ENCODE measurements at places on chromosomes 16 and 17.
A peak's percentile ranks its signal among the peaks of the same experiment; 100 is the strongest.

GRCh38 chr16:25633549-25633948 lies 58.2 kb upstream of the HS3ST4 start:
- no peak for DNase-seq

DNA sequence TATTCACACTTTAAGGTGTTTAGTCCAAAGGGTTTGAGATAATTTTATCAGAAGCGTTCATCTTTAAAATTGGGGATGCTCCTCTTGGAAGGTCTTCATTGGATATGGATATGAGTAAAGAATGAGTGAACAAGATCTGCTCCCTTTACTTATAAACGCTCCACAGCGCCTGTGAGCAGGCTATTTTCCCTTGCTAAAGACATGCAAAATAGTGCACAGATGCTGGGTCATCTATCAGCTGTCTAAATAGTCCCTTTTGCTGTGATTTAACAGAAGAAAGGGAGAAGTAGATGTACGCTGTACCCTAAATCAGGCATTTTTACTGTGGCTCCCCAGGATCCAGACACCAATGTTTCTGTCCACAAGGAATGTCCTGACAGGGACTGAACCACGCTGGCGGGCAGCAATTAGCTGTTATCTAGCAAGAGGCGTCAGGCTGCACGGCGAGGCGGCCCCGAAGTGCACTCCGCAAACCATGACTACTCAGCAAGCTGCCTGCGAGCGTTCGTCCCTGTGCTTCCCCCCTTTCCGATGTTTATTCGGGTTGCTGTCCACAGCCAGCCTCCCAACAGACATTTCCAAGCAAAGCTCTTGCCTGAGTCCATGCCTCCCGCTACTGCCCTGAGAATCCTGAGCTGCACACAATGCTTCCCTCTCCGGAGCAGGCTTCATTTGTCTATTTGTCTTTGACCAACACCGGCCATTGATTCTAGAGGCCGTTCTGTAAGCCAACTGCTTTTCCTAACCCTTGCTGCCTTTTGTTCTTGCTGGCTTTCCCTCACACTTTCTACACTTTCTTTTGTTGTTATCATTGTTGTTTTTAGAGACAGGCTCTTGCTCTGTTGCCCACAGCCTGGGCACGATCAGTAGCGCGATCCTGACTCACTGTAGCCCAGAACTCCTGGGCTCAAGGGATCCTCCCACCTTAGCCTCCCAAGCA lies 55.7 kb upstream of the CNEP1R1 start:
- DNase-seq = no peak

GRCh38 chr16:31393056-31393455 lies at the start of gene ITGAD:
Gene ITGAD, plus strand, starts transcription at chr16:31393335. Its CDS starts 26 bp downstream, at chr16:31393361.
- DNase-seq = no peak

DNA sequence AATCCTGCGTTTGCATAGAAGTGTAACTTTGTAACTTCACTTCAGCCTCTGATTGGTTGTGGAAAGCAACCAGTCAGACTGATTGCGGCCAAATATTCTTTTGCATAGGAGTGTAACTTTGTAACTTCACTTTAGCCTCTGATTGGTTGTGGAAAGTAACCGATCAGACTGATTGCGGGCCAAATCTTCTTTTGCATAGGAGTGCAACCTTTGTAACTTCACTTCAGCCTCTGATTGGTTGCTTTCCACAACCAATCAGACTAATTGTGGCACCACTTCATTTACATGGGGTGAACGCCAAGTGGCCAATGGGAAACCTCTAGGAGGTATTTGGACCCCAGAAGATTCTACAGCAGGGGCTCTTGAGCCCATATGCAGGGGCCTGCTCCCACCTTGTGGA lies 1.8 kb upstream of the TMEM98 start:
- no peak for DNase-seq

- no peak for DNase-seq
These were observed 46.9 kb downstream of the NFATC3 start for GRCh38 chr16:68131813-68132706.

DNA sequence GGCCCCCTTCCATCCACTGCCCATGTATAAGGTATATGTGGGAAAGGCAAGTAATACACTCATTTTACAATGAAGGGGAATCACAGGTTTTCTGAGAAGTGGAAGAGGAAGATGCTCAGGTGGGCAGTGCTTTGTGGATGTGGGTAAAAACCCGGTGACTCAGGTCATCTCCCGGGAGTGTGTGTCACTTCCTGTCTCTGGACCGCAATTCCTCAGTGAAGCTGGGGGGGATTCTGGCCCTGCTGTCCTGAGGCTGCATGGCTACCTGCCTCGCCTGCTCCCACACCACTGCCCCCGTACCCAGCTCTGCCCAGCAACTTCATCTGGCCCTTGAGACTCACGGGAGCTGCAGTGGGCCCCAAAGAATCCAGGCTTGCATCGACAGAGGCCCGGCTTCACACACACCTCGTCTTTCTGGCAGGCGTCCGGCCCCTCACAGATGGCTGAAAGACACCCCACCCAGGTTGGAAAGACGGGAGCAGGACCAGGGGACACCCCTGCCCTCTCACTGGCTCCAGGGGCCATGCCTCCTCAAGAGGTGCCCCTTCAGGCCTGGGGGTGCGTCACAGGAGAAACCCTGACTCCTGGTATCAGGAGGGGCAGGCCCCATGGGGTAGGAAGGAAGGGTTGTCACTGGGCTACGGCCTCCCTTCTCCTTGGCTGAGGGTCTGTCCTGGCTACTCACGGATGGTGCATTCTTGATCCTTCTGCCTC lies 882 bp downstream of the SCARF1 start:
- DNase-seq = peak; percentile 81

- peak; percentile 31 for DNase-seq
These were observed 46.1 kb upstream of the KCNJ2 start for GRCh38 chr17:70123193-70123592.

DNA sequence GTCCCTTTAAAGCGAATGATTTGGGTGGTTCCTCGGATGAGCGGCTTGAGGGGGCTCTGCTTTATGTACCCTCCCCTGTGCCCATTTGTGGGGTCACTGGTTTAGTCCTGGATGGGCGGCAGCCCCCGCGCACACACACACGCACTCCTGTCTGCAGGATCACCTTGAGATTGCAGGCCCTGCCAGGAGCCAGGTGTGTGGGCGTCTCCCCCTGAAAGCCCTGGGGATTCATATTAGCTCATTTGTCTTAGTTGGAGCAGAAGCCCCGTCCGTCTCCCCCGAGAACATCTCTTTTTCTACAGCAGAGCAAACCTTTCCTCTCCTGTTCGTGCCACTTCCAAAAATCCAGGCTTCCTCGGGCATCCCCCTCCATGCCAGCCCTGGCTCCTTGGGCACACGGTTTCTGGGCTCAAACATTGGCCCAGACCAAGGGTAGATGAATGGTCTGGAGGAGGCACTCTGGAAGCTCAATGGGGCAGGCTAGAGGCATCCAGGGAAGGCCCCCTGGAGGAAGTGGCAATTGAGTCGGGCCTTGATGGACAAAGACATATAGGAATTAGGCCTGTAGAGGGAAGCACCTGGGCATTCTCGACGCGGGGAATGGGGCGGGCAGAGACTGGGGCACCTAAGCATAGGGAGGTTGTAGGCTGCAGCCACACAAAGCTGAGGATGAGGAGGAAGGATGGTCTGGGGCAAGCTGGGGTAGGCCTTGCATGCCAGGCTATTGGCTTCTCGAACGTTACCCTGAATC lies 218.5 kb upstream of the GSE1 start:
- DNase-seq = no peak

- DNase-seq = peak; percentile 50
These were observed 849 bp downstream of the CAPN15 start for GRCh38 chr16:528111-529011.

DNA sequence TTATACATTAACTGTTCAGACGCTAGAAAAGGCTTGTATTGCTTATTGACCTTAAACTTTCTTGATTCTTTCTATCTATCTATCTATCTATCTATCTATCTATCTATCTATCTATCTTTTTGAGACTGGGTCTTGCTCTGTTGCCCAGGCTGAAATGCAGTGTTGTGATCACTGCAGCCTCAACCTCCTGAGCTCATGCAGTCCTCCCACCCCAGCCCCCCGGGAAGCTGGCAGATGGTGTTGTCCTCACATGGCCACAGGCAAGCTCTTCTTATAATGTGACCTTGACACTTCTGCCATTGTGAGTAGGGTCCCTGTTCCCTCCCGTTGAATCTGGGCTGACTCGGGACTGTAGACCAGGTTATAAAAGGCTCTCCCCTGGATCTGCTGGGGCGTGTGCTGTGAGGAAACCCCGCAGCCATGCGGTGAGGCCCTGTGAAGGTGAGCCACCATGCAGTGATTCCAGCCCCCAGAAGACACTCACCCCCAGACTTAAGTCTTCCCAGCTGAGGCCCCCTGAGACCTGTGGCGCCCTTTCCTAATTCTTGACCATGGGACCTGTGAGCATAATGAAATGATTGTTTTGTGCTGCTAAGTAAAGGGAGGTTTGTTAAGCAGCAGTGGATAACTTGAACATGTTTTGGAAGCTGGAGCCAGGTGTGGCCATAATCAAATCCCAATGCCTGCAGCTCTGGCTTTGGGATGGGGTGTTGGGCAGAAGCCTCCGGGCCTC lies 54.3 kb downstream of the RPTOR start:
- DNase-seq = no peak

- no peak for DNase-seq
These were observed 46.9 kb downstream of the TK2 start for GRCh38 chr16:66503030-66503429.

DNA sequence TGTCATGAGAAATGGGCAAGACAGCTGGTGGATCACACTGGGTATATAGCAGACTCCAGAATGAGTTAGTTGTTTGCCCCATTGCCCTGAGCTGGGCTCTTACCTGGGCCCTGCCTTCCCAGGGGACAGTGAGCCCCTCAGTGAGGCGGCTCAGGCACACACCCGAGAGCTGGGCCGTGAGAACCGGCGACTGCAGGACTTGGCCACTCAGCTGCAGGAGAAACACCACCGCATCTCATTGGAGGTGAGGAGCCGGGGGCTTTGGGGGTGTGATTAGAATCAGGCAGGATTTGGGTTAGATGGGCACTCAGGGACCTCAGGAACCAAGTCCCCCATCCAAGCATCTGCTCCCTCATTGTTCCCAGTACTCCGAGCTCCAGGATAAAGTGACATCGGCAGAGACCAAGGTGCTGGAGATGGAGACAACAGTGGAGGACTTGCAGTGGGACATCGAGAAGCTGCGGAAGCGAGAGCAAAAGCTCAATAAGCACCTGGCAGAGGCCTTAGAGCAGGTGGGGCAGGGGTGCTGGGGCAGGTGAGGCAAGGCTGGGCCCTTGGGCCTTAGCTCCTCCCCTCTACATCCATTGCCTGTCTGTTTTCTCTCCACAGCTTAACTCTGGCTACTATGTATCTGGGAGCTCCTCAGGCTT lies 2.8 kb downstream of the RNF40 start:
- DNase-seq = no peak

- DNase-seq = no peak
These were observed 12.4 kb downstream of the NME3 start for GRCh38 chr16:1758923-1759322.

DNA sequence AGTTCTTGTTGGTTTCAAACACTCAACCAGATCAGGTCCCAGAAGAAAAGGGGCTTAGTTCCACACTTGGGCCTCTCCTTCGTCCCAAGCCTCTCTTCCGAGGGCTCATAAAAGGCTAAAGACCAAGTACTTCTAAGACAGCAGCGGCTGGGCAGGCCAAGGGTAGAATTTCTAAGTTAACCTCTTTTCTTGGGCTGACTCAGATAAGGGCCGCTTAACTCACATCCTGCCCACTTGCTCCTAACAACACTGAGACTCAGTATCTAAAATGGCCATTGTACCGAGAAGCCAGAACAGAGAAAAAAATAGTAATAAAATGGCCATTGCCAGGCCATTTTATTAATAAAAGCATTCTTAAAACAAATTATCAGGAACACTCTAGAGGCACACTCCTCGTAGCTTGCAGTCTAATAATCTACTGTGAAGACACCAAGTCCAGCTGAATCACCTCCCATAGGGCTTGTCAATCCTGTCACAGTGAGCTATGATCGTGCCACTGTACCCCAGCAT lies 42.1 kb downstream of the RANBP10 start:
- no peak for DNase-seq

DNA sequence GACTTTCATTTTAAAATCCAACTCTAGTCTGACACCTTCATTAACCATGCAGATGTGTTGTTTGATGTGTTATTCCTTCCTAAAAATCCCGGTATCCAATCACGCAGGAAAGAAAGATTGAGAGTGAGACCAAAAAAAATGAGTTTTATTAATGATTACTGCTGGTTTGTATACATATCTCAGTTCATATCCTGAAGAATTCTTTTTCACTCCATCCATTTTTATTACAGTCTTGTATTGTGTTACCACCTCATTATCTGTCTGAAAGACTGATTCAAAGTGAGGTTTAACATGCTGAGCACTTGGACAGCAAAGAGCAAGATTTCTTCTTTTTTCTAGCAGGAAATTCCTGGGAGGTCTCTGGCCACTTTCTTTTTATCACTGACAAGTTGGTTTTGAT lies 268.3 kb downstream of the CDH11 start:
- DNase-seq = no peak

DNA sequence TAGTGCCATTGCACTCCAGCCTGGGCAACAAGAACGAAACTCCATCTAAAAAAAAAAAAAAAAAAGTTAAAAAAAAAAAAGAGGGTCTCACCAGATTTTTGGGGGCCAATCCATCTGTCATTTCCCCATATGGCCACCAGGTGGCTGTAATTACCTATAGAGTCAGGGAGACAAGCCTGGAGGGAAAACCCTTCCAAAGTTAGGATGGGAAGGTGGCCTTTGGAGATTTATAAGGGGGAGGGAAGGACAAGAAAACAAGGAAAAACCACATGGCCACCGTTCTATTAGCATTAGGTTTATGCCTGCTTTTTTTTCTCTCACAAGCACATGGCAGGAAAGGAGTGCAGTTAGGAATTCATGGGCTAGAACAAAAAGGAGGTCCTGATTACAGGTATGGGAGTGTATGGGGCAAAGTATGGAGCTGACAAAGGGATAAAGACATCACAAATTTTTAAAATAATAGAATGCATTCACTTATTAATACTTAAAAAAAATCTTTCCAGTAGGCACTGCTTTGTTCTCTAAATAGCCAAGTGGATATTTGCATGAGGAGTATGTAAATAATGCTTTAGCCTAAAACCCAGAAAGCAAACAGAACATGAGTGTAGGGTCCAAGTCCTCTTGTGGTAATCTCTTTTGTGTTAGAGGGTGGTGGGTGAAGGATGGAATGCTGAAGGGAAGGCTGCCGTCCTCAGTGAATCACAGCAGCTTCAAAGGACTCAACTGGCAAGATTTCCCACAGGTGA lies 5.1 kb downstream of the CYB5D1 start:
- DNase-seq = peak; percentile 78

- no peak for DNase-seq
These were observed 322.1 kb downstream of the SEC14L1 start for GRCh38 chr17:77462553-77463497.

DNA sequence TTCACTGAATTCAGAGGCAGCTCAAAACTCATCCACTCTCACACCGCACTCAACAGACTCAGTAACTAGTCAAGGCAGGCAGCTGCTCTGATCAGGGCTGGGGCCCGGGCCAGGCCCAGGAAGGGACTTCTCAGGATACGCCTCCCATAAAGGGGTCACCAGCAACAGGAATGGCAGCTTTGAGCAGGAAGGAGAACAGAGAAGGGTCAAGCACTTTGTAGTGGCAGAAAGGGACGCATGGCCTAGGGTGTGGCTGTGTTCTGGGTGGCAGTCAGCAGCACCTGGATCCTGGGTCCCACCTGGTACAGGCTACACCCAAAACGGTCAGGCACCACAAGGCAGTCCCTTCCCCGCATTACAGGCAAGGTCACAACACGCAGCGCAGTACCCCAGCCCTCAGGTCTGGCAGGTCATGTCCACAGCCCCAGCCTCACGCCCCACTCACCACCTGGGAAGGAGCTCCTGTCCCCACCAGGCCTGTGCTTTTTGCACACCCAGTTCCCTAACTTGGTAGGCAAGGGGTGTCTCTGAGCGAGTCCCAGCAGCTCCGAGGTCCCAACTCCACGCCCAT lies 99.7 kb downstream of the ZNF778 start:
- no peak for DNase-seq

- no peak for DNase-seq
These were observed 15.8 kb upstream of the IGFALS start for GRCh38 chr16:1809281-1809801.

Data from common myeloid progenitor, CD34-positive (primary cell).